ENCODE measurements at places on chromosomes 2 and 18.

GRCh38 chr2:121648206-121649148 is 785 bp downstream of the CLASP1 start:
- DNase-seq, result no peak

DNA sequence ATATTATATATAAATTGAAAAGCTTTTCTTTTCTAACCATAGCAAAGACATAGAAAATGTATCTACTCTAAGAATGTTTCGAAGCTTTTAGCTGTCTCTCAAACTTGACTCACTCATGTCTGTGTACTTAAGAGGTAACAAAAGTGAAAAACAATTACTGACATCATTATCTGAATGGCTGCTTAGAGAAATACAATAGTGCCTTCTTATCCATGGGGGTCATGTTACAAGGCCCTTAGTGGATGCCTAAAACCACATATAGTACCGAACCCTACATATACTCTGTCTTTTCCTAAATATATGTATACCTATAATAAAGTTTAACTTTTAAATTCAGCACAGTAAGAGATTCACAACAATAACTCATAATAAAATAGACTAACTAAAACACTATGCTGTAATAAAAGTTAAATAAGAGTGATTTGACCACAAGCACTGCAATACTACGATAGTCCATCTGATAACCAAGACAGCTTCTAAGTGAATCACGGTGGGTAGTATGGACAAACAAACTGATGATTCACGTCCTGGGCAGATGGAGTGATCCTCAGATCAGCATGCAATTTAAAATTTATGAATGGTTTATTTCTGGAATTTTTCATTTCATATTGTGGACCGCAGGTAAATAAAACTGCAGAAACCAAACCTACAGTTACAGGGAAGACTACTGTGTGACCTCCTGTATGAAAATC is 246.2 kb downstream of the XIRP2 start:
- no peak for DNase-seq

DNA sequence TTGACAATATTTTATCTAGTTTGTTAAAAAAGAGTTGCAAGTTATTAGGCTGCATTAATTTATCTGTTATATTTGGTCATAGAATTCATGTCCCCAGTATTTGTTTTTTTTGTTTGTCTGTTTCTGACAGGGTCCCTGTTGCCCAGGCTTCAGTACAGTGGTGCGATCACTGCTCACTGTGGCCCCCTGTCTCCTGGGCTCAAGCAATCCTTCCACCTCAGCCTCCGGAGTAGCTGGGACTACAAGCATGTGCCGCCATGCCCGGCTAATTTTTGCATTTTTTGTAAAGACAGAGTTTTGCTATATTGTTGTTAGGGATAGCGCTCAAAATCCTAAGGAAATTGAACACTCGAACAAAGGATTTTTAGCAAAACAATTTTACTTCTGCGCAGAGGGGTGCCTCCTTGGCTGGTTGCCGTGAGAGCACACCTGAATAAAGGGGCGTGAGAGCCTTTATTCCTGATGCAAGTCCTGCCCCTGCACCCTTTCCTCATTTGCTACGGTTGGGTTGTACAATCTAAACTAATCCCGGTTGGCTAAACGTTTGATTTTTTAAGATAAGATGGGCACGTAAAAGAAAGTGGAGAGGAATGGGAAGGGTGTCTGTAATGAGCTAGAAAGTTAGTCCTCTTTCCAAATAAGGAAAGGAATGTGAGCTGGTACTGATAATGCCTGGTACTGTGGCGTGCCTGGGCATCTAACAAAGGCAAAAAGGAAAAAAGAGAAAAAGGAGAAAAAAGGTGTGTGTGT is 65.5 kb downstream of the COMMD1 start:
- DNase-seq, result no peak

GRCh38 chr2:68937346-68938055 is 15.2 kb downstream of the GKN2 start:
- no peak for DNase-seq

DNA sequence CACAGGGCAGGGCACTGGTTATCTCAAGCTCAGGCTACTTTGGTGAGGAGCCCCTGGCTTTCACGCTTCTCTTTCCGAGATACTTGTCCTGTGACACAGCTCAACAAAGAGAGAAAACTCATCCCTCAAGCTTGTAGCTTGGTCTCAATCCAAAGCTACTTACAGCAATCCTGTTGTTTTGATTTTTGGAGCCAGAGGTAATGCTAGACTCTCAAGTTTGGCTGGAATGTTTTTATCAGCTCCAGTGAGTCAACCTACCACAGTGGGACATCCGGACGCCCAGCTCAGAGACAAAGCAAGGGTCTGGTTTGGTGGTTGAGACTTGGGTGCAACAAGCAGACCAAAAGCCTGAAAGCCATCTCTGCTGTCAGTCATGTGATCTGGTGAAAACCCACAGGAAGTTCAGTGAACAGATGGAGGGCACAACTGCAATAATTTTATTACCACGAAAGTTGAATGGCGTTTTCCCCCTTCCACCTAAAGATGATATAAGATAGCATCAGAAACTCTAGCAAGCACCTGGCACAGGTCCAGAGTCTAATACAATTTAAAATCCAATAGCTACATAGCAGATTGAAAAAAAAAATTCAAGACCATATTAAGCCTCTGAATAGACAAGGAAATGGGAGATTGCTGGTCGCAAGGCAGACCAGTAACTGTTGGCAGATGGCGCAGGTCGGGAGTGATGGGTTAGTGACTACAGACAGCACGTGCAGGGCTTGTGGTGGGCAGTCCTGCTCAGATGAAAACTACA is 102.3 kb upstream of the SMAD7 start:
- peak; percentile 14 for DNase-seq

GRCh38 chr2:54545702-54546450 is 89.7 kb downstream of the SPTBN1 start:
- DNase-seq, result no peak

GRCh38 chr2:96140941-96141623 is 2.8 kb upstream of the ASTL start:
- no peak for DNase-seq

DNA sequence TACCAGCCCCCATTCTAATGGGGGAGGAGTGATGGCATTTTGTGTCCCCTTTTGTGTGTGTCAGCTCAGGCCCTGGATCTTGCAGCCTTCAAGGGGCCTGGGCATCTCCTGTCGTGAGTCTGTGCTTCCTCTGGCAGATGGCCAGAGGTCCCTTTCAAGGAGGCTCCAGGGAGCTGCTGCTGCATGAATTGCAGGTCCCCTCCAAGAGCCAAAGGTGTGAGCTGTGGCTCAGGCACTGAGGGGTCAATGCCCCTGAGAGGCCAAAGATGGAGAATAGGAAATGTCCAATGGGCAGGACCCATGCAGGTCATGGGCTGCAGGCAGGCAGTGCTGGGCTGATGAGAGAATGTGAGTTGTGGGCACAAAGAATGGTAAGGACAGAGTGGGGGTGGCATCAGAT is 10.4 kb downstream of the MAB21L4 start:
- DNase-seq, result no peak

DNA sequence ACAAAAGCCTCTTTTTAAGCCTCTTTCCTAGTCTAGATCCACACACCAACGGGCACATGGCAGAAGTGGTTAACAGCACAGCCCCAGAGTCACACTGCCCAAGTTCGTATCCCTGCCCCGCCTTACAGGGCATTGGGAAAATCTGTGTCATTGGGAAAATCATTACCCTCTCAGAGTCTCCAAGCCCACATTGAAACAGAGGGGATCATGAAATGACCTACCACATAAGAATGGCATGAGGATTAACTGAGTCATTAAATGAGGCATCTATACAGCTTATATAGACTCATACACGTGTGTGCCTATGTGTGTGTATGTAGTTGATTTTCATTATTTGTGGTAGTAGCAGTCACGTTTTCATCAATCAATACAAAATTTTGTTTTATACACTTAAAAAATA is 469.0 kb upstream of the POU3F3 start:
- DNase-seq, result no peak

- no peak for DNase-seq
Observed at GRCh38 chr2:230865307-230865765, 594 bp downstream of the ITM2C start.

- DNase-seq, result no peak
Observed at GRCh38 chr18:58058720-58059119, 14.7 kb downstream of the NEDD4L start.
